ENCODE measurements at places on chromosomes 1 and 21.

DNA sequence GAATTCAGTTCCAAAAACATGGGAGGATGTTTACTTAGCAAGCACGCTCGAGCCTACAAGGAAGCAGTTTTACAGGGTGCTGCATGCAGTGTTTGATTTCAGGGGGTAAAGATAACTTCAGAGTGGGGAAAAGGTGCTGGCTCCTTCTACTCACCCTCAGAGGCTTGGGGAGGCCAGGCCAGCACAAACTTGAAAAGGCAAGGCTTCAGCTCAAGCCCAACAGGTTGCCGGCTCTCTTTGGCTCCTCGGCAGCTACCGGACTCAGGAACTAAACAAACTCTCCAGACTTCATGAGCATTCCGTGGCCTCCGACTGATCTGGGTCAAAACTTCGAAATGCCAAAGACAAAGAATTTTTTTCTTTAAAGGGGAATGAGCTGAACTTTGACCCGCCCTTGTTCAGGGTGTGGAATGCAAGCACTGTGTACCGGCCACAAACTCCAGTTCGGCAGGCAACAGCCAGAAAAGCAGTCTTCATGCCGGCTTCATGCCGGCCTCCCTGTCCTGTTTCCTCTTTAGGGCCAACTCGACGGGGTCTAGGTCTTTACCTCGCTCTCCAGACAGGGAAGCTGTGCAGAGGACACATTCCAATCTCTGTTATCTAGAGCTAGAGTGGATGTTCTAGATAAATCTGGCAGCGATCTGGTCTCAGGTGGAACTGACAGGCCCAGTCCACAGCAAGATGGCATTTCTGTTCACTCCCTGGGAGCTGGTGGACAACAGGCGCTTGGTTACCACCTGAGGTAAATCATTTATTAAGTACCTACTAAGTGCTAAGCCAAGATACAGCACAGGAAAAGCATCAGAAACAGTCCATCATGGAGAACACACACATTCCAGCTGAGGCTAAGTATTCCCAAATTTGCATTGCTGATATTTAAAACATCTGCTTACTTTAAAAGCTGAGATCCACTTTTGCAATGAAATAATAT, 75.0 kb downstream of the CD46 start:
- DNase-seq: no peak

GRCh38 chr1:11693024-11693590, 1.6 kb downstream of the DRAXIN start:
- DNase-seq: no peak

DNA sequence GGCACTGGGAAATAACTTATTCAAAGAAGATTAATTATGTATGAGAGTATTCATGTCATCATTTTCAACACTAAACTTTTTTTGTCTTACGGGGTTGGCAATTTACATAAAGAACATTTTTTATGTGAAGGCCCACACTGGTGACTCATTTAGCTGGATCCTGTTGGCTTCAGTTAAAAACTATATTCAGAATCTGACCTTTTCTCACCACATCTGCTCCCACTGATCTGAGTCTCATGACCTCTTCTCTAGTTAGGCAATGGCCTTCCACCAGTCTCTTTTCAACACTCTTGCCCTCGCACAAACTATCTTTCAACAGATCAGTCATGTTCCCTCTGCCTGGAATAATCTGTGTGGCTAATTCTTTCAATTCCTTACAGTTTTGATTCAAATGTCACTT, 53.4 kb downstream of the TMPRSS15 start:
- DNase-seq: no peak

- DNase-seq: no peak
Observed at GRCh38 chr1:19357299-19357986, 45.3 kb downstream of the SLC66A1 start.

DNA sequence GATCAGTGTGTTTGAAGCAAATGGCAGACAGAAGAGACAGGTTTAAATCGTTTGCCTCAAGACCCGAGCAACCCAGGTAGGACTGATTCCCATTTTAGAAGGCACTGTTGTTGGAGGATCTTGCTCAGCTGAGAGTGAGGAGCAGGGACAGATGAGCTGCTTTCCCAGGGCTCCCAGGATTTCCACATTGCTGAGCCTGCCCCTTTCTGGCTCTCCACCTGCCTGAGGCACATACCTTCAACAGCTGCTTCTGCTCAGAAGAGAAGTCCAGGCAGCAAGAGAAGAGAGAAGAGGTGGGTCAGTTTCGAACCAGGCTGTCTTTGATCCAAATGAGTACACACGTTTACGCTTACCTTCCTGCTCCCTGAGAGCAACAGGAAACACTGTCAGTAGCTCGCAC, 5.7 kb downstream of the TNNT2 start:
- no peak for DNase-seq

DNA sequence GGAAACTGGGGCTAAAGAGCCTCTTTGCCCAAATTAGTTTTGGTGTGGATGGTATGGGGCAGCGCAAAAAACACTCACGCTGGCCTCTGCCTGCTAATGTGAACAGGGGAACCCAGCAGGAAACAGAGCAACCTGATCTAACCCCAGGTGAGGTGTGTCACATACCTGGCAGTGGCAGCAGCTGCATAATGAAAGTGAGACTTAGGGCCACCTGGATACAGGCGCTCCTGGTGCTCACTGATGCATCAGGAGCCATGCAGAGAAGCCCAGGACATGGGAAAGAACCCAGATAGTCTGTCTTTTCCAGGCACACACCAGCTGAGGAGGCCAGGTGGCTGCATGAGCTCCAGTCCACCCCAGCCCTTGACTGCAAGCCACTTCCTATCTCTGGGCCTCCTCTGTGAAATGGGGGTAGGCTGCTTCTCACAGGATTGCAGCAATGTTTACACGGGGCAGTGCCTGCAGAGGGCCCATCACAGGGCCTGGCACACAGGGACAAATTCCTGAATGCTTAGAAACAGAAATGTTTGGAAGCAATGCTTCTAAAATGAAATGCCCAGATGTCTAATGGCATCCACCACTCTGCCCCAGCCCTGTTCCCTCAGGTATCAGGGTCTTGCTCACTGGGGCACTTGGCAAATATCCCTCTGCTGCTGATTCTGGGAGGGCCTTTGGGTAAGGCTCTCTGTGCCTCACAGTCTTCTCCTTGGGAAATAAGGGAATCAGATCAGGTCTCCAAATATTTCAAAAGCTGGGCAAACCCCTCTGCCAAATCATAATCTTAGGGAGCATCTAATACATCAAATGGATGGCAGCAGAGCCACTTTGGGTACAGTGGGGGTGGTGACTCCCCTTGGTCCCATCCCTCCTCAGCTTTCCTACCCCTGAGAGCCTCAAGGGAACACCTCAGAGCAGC, 19.9 kb downstream of the DHCR24 start:
- no peak for DNase-seq

GRCh38 chr1:75502776-75503175, 108.1 kb downstream of the SLC44A5 start:
- DNase-seq: no peak

DNA sequence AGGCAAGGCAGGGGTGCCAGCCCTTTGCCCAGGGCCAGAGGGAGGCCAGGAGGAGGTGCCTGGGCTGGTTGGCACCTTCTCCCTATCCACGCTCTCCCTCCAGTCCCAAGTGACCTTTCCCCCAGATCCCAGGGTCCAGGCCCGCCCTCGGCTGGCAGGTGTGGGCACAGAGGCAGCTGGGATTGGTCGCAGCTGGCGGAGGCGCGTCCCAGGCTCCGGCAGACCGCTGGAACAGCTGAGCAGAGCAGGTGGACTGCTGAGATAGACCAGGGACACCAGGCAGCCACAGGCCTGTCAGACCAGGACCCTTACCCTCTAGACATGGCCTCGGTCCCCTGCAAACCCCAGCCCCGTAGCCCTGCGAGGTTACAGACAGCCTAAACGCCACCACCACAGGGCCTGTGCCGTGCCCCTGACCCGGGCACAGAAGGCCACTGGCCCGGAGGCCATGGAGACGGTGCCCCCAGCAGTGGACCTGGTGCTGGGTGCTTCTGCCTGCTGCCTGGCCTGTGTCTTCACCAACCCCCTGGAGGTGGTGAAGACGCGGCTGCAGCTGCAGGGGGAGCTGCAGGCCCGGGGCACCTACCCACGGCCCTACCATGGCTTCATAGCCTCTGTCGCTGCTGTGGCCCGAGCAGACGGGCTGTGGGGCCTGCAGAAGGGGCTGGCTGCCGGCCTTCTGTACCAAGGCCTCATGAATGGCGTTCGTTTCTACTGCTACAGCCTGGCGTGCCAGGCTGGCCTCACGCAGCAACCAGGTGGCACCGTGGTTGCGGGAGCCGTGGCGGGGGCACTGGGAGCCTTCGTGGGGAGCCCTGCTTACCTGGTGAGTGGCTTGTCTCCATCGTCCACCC, at the start of gene SLC25A34:
TSS of gene SLC25A34 (plus strand) at position 221 of the 854 bp plus-strand sequence. CDS start at position 449, 228 bp downstream.
- no peak for DNase-seq

GRCh38 chr1:27592931-27593677, 10.8 kb downstream of the AHDC1 start:
- no peak for DNase-seq

DNA sequence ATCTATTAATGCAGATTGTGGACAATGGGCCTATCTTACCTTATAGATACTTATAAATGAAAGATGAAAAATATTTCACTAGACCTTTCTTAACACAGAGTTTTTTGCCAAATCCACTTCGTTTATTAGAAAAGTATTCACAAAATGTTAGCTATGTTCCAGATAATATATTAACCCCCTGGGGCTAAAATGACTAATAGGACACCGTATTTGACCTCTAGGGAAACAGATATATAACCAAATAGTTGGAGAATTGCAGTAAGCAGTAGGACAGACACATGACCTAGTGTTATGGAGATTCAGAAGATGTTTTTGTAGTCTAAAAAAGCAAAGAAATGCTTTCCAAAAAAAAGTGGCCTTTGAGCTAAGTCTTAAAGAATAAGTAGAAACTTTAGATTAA, 106.9 kb downstream of the SEC16B start:
- DNase-seq: no peak

DNA sequence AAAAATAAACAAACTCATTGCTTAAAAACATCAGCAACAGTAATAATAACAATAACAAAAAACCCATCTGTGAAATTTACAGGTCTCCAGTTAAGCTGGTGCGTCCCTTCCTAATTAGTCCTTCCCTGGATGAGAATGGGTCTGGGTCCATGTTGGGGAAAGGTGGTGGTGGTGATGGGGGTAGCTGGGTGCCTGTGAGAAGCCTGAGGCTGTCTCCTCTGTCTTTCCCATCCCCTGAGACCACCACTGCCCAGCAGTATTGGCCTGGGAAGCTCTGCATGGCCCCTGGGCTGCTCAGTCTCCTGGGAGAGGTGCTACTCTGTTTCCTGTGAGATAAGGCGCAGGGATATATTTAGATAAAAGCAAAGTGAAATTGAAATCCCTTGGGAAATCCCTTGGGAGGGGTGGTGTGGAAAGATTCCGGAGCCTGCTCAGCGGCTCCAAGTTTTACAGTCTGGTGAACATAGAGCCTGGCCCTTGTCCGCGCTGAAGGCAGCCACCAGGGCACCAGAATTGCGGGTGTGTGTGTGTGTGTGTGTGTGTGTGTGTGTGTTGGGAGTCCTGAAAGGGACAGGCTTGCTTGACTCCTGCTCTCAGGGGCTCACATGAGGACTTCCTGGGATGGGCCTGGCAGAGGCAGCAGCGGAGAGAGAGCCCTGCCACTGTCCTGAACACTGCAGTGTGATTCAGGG, 150.2 kb downstream of the FOXD2 start:
- no peak for DNase-seq

- no peak for DNase-seq
Observed at GRCh38 chr1:22447621-22448111, 4.0 kb upstream of the ZBTB40 start.

GRCh38 chr1:56483104-56483503, 96.3 kb downstream of the PLPP3 start:
- no peak for DNase-seq

DNA sequence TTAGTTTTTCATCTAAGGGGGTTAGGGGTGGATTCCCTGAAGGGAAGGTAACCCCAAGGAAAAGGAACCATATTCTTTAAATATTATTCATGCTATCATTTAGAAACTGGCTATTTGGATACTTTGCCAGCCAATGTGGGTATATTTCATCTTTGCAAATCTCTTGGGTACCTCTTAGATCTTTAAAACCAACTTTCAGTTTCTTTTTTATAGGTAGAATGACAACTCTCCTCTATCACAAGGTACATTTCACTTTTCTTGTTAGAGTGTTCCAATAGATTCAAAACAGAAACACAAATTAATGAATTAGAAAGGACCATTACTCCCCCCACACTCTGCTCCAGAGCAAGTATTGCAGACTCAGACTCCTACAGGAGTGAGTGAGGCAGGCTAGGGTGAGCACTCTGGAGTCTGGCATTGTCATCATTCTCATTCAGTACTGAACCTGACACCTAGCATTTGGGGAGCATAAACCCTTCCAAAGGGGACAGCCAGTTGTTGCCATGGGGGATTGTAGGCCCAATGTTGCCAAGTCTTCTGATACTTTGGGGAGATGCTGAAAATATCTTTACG, 43.0 kb downstream of the MACO1 start:
- DNase-seq: no peak

DNA sequence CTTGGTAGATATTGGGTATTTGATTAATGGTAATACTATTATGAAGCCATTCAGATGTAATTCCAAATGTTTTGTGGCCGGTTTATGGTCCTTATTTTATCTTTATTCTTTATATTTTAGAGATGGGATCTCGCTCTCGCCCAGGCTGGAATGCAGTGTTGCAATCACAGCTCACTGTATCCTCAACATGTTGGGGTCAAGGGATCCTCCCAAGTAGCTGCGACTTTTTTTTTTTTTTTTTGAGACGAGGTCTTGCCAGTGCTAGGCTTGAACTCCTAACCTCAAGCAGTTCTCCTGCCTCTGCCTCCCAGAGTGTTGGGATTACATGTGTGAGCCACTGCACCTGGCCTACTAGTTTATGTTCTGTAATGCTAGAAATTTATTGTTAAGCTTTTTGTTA, 4.7 kb downstream of the DDI2 start:
- DNase-seq: no peak

DNA sequence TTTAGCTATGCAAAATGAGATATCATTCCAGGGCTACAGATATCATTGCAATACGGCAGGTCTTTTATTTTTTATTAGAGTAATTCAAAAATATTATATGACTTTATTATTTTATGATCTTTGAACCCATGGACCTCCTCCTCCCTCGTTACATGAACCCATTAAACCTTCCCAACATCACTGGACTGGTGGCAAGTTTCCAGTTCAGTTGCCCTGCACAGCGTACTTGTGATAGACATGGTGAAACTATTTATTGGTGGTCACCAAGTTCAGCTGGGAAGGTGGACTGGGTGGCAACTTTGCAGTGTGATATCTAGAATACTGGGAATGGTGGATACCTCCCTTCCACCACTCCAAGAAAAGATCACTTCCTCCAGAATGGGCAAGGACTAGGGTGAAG, 52.5 kb downstream of the SLC30A10 start:
- DNase-seq: no peak
